ENCODE measurements at places on chromosomes 7 and 10.

DNA sequence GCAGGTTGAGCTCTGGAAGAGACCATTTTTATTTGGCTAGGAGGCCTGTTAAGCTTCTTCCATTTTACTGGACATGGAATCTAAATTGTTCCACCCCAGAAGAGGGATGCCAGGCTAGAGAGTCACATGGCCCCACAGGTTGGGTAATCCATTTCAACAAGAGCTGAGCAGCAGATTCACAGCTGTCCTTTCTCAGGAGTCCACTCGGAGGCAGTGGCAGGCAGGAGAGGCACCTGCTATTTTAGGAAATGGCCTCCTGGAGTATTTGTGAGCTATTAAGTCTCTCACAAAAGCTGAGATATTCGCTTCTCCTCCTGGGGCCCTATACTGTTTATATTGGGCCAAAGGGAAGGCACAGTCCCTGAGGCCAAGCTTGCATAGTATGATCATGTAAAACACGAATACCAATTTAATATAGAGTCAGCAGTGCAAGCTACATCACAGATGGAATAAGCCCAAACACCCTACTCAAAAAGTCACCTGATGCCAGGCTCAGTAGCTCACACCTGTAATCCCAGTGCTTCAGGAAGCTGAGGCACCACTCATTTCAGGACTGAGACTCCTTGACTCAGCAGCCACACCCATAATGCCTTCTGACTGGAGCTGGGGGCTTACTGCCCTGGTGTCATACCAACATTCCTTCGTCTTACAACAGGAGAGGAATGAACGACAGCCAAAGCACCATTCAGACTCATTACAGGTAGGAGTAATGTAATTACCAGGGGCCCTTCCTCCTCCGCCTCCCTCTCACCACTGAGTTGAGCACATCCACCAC lies 124.1 kb downstream of the LMBR1 start:
- no peak for DNase-seq

DNA sequence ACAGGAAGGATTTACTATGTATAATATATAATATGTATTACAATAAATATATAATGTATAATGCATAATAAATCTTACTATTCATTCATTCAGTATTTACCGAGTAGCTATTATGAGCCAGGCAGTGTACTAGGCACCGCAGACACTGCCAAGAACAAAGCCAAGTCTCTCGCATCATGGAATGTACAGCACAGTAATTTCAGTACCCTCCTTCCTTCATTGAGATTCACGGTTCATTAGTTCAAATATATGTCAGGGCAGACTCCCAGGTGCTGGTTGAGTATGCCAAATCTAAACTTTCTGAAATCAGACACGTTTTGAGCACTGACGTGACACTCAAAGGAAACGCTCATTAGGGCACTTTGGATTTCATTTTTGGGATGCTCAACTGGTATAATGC lies 9.1 kb downstream of the USP6NL start:
- no peak for DNase-seq

DNA sequence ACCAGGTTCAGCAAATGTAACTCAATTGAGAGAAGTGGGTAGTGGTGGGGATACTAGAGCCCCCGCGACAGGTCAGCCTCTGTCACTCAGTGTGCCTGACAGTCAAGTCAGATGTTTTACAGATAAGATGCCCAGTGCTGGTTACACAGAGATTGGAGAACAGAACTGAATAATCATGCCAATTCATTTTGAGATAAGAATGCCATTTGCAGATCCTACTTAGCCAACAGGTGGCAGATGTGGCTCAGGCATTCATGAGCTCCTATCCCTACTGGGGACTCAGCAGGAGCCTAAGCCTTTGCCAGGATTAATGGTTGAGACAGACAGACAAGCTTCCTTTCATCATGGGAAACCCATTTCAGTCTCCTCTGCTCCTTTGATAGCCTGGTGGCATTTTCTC lies 137.8 kb downstream of the MAPK8 start:
- peak; percentile 12 for DNase-seq

GRCh38 chr7:21920936-21921335 lies 24.8 kb downstream of the CDCA7L start:
- no peak for DNase-seq

- DNase-seq: no peak
Observed at GRCh38 chr10:47044741-47045140, 133.5 kb downstream of the PTPN20 start.

- DNase-seq: peak; percentile 76
Observed at GRCh38 chr10:100997360-100998182, 2.0 kb upstream of the LZTS2 start.

- DNase-seq: no peak
Observed at GRCh38 chr7:4129481-4130122, 552.5 kb upstream of the FOXK1 start.

GRCh38 chr10:99973190-99973589 lies 36.6 kb downstream of the DNMBP start:
- no peak for DNase-seq

DNA sequence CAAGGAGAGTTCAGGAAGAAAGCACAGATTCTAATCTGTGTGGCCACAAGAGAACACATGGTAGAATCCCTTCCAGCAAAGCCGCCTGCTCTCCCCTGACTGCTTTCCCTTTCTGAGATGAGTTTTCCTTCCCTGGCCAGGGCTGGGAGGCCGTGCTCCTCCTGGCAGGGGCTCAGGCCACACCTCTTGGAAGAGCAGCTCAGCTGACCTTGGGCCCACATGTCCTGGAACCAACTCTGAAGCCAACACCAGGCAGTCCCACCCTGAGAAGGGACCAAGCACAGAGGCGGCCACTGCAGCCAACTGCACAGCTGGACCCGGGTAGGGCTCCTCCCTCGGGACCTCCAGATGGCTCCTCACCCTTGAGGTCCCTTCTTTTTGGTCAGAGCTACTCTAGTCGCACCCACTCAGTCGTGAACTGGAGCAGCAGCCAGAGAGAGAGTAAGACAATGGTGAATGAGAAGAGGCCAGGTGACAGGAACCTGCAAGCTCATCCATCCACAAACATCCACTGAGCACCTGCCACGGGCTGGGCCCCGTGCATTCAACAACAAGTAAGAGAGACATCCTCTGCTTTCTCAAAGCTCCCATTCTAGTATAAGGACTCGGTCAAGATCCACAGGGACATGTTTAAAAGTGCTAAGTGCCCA lies 40.3 kb downstream of the FAM53B start:
- no peak for DNase-seq

- DNase-seq: no peak
Observed at GRCh38 chr10:131776496-131776895, 124.3 kb upstream of the PPP2R2D start.

DNA sequence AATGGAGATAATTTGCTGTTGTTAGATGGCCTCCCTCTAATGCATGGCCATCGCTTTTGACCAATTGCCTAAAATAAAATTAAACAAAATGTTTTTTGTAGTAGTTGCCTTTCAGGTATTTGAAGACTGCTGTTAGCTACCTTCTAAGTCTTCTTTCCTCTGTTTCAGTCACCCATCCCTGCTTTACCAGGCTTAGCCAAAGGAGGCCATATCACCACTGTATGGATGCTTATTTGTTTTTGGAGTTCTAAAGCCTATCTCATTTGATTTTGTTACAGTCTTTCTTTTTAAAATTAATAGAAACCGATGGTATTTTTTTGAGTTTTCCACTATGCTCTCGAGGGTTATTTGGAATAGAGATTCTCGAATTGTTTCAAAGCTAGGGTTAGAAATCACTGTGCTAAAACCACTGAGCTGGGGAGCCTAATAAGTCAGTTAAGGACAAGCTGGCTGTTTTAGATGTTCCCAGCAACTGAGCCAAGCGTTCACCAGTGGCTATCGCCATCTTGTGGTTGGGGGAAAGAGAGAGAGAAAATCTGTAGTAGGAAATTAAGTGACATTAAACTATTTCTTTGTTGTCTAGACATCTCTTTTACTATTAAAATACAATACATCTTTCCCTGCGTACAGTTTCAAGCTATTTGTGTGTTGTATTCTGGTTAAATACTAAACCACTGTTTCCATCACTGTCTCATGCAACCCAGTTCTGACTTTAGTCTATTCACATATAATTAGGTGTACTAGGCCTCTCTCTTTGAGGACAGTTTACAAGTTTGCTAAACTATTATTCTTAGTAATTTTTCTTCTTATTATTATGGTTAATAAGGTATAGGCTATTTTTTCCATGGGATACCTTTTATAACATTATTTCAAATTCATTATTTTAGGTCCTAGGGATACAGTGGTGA lies 52.2 kb downstream of the GPR158 start:
- DNase-seq: peak; percentile 48

DNA sequence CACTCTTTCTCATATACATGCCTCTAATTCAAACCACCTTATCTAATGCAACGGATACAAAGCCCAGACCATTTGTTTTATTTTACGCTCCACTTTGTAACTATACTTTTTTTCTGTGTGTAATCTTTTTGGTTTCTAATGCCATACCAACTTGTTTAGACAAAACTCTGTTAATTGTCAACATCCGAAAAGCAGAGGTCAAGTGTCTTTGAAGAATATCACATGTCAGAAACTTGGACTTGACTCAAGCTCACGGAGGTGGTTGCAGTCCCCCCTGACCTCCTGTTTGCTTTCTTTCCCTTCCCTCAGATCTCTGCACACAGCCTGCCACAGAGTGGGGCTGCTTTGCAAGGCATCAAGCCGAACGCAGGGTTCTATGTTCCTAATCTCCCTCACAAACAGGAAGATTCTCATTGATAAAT lies 698.9 kb downstream of the PARD3 start:
- no peak for DNase-seq

GRCh38 chr10:49152663-49153062 lies 18.8 kb upstream of the FAM170B start:
- DNase-seq: no peak

DNA sequence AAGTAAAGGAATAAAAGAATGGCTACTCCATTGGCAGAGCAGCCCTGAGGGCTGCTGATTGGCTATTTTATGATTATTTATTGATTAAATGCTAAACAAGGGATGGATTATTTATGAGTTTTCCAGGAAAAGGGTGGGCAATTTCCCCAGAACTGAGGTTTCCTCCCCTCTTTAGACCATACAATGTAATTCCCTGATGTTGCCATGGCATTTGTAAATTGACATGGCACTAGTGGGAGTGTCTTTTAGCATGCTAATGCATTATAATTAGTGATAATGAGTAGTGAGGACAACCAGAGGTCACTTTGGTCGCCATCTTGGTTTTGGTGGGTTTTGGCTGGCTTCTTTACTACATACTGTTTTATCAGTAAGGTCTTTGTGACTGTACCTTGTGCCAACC lies 55.5 kb downstream of the BBS9 start:
- no peak for DNase-seq

DNA sequence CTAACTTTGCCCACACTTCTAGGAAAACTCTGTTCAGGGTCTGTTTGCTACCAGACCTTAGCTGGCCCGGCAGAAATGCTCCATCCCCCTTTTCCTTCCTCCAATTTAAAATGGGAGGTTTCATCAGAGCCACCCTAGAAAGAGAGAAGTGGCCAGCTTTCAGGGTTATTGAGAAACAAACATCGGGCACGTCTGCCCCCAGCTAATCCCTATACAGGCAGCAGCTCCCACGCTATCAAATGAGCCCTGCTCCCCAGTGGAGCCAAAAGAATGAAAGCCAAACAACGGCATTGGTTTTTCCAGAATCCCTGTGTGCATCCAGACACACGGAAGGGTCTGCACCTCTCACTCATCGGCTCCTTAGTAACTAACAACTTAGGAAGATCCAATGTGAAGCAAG lies 132.5 kb downstream of the GRID1 start:
- no peak for DNase-seq

GRCh38 chr10:28661035-28661434 lies 16.3 kb upstream of the BAMBI start:
- DNase-seq: no peak

DNA sequence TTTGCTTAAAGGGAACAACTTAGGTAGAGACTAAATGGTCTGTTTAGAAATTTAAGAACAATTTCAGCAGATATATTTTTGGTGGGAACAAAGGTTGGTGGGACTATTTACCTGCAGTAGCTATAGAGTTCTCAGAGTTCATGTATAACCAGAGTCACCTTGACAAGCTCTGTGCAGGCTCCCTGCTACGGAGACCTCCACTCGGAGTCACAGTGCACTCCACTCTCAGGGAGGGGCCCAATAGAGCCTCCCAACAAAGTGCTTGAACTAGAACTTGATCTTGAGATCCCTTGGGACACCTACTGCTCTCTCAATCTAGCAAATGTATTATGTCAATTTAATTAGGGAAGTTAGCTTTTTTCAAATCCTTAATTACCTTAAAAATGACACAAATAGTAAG lies 2.3 kb downstream of the MYPN start:
- DNase-seq: no peak

DNA sequence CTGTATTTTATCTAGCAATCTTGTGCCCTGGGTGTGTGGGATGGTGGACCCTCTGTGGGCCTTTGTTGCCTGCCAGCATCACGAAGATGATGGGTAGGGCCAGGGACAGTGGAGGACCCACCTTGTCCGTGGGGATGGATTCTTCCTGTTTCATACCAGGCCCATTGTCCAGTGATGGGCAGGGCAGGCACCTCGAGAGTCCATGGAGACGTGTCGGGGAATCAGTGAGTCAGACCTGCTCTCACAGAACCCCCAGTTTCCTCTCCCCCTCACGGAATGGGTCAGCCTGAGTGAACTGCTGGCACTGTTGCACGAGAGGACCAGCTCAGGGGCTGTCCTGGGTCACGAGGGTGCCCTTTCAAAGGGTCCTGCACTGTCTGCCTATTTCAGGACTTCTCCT lies 401.2 kb downstream of the RPS24 start:
- no peak for DNase-seq

- no peak for DNase-seq
Observed at GRCh38 chr7:47303695-47304453, 278.0 kb downstream of the TNS3 start.

GRCh38 chr7:130366564-130366963 lies 13.7 kb upstream of the CPA1 start:
- no peak for DNase-seq

DNA sequence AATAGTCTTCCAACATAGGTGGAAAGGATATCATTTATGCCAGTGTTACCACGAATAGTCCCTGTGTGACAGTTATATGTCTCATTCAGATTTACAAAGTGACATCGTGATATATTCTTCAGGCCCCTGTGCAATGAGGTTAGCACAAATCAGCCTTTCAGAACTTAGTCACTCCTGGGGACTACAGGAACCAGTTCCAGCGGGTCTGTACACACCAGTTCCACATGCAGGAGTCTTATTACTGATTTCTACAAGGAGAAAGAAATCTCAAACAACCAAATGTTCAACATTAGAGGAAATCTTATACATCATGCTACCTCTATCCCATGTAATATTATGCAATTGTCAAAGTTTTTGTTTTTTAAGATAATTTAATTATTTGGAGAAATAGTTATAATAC lies 4.4 kb upstream of the WDR91 start:
- no peak for DNase-seq

GRCh38 chr10:131548176-131548575 lies 236.7 kb upstream of the TCERG1L start:
- DNase-seq: no peak

DNA sequence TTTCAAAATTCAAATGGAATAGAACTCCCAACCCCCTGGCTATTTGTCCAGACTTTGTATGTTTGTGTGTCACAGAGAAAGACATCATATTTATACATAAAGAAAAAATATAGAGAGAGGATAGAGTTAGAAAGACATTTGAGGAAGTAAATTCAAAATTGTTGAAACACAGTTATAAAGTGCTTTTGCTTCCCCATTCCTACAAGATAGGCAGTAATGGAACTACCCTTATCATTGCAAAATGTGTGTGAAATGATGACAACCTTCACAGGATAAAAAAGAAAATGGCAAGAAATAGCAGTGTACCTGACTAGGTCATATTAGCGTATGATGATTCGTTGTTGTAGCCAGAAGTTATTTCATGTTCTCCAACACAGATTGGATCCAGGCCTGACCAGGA lies 63.1 kb downstream of the FZD1 start:
- no peak for DNase-seq

Data from HCT116 (cell line).